ENCODE measurements at places on chromosomes 1 and 21. TPM values are rescaled to one million over a fixed set of nuclear protein-coding genes. Genes with fewer than 3 reads are reported as not detected.

The TENT5C gene
- 0.36 TPM for total RNA-seq

The RASSF5 gene
- total RNA-seq, result under 0.01 TPM

The ATAD3C gene
- total RNA-seq, result not detected

The SLC22A15 gene
- total RNA-seq, result 3.4 TPM

The TCHH gene
- not detected for total RNA-seq

The BCL2L15 gene
- total RNA-seq, result 0.36 TPM

The RHOC gene
- total RNA-seq, result 191 TPM

The USH2A gene
- total RNA-seq, result 6.5 TPM

The PRR9 gene
- total RNA-seq, result not detected

The CD101 gene
- 1.00 TPM for total RNA-seq

The CNR2 gene
- not detected for total RNA-seq

The LIN28A gene
- total RNA-seq, result not detected

The CLCA4 gene
- total RNA-seq, result not detected

The HSD3B2 gene
- not detected for total RNA-seq

The OR10Z1 gene
- not detected for total RNA-seq

The SLC30A2 gene
- 0.31 TPM for total RNA-seq

The CELSR2 gene
- total RNA-seq, result 25.8 TPM

The FCGR3A gene
- total RNA-seq, result not detected

The TAS1R1 gene
- total RNA-seq, result not detected

The CELA3B gene
- total RNA-seq, result not detected

The ZNF695 gene
- total RNA-seq, result 1.8 TPM

The ALG6 gene
- 43.3 TPM for total RNA-seq

The KCNA2 gene
- total RNA-seq, result 0.69 TPM

The ITLN2 gene
- not detected for total RNA-seq

The ETNK2 gene
- 16.5 TPM for total RNA-seq

The GPR37L1 gene
- total RNA-seq, result not detected

The AIM2 gene
- not detected for total RNA-seq

The GUCA2A gene
- total RNA-seq, result not detected

The C1orf53 gene
- 3.4 TPM for total RNA-seq

The BRDT gene
- total RNA-seq, result not detected

The KRTAP25-1 gene
- not detected for total RNA-seq

The PERM1 gene
- not detected for total RNA-seq

The TLR5 gene
- total RNA-seq, result under 0.01 TPM

The RGS16 gene
- total RNA-seq, result not detected
